ENCODE measurements at places on chromosomes 13 and 19.

DNA sequence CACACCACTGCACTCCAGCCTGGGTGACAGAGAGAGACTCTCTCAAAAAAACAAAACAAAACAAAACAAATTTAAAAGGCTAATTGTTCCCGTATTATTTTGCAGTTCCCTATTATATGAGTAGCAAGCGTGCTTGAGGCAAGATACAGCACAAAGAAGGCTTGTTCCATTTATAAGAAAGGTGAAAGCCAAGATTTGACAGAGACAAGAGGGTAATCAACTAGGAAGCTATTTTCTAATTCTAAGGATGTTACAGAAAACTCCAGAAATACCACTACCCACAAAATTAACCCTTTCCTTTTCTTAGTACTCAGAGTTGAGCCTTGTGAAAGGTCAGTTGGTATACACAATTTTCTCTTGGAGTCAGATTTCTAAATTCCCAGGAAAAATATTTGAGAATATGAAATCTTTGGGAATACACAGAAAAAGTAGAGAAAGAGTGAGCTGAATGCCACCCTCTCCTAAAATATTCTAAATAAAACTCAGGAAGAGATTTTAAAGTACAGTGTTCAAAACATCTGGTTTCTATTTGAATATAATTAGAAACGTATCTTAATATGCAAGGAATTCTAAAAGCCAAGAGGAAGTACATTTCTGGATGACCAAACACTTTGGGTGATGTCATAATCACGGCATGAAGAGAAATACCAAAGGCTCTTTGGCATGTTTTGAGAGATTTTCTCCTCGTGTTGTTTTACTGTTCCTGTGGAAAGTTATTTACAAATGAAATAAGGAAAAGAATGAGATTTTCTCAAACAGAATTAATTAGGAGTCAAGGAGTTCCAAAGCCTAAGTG is 63.0 kb upstream of the FLT1 start:
- no peak for DNase-seq

- DNase-seq, result peak; percentile 33
Observed at GRCh38 chr13:113407103-113407530, 43.2 kb upstream of the GRTP1 start.

DNA sequence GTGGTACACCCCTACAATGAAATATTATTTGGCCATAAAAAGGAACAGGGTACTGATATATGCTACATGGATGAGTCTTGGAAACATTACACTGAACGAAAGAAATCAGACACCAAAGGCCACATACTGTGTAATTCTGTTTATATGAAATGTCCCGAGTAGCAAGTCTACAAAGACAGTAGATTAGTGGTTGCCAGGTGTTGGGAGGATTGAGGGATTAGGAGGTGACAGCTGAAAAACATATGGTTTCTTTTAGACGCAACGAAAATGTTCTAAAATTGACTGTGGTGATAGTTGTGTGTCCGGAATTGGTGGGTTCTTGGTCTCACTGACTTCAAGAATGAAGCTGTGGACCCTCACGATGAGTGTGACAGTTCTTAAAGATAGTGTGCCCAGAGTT is 35.1 kb downstream of the IL17D start:
- DNase-seq, result no peak

- no peak for DNase-seq
Observed at GRCh38 chr19:18756896-18757295, 34.2 kb downstream of the COMP start.

GRCh38 chr13:106078191-106078590 is 457.3 kb downstream of the EFNB2 start:
- no peak for DNase-seq

GRCh38 chr19:38277549-38277948 is 13.2 kb downstream of the SPINT2 start:
- no peak for DNase-seq

- DNase-seq, result no peak
Observed at GRCh38 chr13:108669381-108669780, 40.0 kb downstream of the MYO16 start.

- DNase-seq, result no peak
Observed at GRCh38 chr13:105643966-105644365, 891.5 kb downstream of the EFNB2 start.

DNA sequence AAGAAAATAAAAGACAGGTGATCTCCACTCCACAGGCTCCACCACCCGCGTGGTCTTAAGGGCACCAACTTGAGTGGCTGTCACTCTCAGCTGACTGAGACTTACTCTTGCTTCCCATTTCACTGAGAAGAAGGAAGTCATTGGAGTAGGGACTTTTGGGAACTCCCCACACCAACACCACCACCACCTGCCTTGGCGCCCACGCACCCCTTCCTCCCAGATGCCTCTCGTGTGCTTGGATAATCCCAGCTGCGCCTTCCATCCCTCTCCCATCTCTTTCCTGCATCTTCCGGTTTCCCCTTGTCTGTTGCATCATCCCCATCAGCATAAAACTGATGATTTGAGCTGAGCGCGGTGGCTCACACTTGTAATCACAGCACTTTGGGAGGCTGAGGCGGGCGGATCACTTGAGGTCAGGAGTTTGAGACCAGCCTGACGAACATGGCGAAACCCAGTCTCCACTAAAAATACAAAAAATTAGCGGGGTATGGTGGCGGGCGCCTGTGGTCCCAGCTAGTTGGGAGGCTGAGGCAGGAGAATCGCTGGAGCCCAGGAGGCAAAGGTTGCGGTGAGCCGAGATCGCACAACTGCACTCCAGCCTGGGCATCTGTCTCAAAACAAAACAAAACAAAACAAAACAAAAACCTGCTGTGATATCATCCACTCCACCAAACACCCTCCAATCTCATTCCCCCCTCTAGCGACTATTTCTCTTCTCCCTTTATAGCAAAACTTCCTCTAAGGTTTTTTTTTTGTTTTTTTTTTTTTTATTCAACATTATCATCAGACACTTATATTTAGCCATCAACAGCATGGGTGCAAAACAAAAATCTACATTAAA is 25.5 kb downstream of the AP2S1 start:
- no peak for DNase-seq

GRCh38 chr13:101811881-101812280 is 359.4 kb downstream of the ITGBL1 start:
- DNase-seq, result no peak

DNA sequence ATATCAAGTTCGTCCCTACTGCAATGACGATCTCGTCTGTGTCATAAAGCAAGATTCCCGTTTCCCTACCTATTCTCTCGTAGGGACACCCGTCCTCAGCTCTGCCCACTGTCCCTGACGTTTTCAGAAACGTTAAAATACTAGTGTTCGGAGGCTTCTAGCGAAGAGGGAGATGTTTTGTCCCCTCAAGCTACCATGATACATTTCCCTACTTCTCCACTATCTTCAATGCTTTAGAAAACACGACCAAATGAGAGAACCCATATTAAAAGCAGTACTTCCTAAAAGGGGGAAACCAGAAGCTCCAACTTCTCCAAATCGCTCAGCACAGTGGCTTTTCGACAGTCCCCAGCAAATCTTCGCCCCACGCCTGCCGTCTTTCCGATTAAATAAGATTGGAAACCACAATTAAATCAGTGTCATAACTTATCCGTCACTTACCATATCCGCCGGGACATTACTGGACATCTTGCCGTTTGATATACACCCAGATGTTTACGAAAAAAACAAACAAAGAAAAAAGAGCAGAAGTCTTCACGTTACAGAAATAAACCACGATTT is 1.3 kb downstream of the UBL3 start:
- DNase-seq, result peak; percentile 53

GRCh38 chr19:4284176-4284958 is 5.3 kb downstream of the SHD start:
- DNase-seq, result peak; percentile 93

DNA sequence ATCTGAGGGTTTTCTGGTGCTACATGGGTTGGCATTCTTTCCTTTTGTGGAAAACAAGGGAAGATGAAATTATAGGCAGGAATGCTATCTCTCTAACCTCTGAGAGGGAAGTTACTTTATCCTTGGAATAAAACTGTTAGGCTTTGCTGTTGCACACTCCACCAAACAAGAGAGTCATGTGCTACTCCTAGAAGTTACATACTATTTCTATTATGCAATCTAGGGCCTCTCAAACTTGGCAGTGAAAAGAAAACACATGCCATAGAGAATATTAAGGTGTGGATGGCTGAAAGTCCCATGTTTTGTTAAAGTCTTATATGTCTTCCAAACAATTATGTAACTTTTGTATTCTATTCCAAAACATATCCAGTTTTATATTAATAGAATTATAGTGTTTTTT is 367.9 kb downstream of the SLC7A1 start:
- DNase-seq, result no peak

- no peak for DNase-seq
Observed at GRCh38 chr19:21491146-21491545, 14.3 kb upstream of the ZNF429 start.

DNA sequence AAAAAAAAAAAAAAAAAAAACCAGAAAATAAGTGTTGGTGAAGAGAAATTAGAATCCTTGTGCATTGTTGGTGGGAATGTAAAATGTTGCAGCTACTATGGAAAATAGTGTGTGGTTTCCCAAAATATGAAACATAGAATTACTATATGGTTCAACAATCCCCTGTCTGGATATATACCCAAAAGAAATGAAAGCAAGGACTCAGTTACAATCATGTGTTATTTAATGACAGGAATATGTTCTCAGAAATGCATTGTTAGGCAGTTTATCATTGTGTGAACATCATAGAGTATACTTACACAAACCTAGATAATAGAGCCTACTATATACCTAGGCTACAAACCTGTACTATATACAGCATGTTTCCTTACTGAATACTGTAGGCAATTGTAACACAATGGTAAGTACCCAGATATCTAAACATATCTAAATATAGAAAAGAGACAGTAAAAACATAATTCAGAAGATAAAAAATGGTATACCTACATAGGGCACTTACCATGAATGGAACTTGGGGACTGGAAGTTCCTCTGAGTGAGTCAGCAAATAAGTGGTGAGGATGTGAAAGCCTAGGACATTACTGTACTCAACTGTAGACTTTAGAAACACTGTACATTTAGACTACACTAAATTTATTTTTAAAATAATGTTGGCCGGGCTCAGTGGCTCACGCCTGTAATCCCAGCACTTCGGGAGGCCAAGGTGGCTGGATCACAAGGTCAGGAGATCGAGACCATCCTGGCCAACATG is 25.7 kb upstream of the SLC7A1 start:
- DNase-seq, result no peak

DNA sequence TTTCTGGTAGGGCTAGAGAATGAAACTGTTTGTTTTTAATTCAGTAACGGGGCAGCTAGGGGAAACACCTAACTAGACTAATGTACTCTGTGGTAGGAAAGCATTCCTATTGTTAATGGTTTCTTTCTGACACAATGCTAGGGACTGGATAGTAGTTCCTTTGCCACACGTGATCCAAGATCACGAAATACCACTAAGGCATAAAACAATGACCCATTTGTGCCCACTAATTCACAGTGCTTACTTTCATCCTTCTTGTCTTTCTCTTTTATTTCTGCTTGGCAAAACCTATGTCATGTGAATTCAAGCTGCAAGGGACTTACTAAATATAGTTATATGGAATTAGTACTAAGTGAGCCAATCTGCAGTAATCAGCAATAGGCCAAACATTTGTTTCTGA is 834.1 kb upstream of the SLITRK6 start:
- DNase-seq, result no peak

DNA sequence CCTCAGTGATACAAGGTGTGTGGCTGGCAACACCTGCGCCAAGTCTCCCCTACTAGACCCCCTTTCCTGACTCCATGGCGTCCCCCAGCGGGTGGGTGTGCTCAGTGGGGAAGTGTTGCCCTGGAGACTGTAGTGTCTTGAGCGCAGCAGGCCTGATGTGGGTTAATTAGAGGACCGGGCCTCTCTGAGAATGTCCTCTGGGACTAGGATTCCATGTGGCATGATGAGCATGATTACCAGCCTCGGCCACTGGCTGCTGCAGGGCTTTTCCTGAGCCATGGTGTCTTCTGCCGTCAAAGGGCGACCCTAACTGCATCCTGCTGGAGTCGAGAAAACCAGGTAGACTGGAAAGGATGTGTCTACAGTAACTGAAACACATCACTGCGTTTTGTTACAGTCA is 28.1 kb downstream of the MICOS13 start:
- DNase-seq, result no peak

DNA sequence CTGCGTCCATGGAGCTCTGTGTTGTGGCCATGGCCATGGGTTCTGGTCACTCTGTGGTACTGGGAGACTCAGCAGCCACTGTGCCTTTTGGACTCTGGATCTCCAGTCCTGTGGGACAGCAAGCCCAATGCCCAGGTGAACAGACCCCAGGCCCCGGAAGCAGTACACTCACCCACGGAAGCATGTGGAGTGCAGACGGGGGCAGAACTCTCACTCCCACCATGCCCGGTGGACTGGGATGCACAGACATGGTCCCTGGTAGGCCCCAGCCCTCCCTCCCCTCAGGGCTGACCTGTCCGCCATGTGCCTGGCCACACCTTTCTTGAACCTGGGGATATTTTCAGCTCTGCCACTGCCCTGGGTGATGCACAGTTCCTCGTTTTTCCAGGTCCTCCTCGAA is 163.3 kb downstream of the URI1 start:
- no peak for DNase-seq

DNA sequence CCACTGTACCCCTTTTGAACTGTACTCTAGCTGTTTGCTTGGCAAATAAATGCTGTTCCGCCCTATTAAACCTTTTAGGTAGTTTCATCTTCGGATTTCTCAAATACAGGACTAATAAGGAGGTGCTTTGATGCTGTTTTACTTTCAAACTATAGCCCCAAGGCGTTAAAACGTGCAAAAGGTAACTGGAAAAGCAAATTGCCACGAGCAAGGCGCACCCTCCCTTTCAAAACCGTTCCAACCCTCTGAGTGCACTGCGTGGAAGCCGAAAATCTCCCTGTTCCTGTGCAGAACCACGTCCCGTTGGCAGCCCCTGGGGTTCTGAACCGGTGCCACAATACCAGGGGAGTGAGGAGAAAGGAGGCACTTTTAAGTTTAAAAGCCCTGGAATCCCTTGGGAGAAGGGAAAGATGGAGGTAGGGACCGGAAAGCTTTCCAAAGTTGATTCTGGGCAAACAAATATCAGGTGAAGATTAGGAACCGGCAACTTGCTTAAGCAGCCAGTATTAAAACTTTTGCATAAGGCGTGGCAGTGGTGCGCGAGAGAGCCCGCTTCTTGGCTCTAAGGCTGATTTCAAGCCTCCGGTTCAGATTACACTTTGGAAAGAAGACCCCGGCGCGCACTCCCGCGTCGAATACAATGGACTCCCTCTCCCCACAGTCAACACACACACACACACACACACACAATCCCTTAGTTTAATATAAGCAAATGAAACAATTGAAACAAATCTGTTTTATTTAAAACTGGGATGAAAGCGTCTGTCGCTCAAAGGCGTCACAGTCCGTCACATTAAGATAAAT is 9.5 kb downstream of the POU4F1 start:
- DNase-seq, result peak; percentile 73

DNA sequence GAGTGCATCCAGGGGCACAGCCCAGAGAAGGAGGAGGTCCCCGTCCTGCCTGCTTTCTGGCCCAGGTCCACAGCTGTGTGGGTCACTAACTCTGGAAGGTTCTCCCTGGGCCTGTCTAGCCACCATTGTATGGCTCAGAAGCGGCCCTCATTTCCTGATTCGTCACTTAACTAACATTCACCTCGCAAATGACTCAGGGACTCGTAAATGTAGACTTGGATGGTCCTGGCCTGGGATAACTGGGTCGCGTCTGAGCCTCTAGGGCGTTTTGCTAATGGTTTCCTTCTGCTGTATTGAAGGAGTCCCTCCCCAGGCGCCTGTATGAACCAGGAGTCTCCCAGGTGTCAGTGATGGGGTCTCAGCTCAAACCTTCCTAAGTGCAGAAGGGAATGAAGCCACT is 162.8 kb downstream of the ZNF536 start:
- no peak for DNase-seq

All from endodermal cell (in vitro differentiated cells).